ENCODE measurements at places on chromosomes 2 and 18.

- DNase-seq: no peak
Measured at GRCh38 chr18:42929857-42930256, 185.6 kb downstream of the RIT2 start.

DNA sequence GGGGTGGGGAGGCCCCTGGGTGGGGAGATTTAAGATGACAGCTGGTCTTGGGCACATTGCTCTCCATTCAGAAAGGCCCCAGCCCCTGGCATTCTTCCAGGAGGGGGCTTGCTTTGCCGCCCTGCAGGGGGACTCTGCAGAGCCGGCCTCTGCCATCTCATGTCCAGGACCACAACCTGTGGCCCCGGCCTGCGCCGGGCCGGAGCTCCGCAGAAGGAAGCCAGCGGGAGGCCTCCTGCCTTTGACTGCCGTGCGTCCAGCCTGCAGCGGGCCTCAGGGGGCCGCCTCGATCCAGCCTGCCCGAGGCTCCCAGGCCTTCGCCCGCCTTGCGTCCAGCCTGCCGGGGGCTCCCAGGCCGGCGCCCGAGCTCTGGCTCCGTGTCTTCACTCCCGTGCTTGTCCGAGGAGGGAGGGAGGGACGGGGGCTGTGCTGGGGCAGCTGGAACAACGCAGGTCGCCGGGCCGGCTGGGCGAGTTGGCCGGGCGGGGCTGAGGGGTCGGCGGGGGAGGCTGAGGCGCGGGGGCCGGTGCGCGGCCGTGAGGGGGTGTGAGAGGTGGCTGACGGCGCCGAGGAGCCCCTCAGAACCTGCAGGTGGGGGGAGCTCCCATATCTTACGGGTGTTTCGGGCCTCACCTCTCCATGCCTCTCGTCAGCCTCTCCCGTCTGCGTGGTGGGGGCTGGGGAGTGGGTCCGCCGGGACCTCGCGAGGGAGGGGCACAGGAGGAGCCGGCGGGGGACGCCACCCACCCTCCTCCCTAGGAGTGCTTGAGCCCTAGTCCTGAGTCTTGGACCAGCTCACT lies 20.4 kb downstream of the GPC1 start:
- no peak for DNase-seq

DNA sequence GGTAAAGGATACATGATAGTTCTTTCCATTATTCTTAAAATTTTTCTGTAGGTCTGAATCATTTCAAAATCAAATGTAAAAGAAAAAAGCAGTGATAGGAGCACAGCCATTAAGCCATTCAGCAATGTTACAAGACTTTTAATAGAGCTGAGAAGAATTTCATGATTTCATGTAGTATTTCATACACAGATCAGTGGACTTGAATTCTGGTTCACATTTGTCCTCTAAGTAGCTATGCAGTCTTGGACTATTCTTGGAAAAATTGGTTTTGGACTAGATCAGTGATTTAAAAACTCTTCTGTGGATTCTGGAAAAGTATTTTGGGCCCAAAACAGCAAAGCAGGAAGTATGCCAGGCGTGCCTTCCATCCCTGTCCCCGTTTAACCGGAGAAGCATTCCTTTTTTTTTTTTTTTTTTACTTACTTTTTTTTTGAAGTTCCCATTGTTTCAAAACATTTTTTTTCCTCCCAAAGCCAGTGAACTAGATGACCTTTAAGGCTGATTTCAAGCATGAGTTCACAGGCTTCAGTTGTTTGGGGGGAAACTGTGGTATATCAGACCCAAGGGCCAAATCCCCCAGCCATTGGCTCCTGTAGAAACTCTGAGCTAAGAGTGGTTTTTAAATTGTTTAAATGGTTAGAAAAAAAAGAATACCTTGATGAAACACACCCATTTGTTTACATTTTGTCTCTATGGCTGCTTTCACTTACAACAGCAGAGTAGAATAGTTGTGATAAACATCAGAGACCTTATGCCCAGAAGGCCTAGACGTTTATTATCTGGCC lies 17.5 kb upstream of the POLI start:
- DNase-seq: no peak

DNA sequence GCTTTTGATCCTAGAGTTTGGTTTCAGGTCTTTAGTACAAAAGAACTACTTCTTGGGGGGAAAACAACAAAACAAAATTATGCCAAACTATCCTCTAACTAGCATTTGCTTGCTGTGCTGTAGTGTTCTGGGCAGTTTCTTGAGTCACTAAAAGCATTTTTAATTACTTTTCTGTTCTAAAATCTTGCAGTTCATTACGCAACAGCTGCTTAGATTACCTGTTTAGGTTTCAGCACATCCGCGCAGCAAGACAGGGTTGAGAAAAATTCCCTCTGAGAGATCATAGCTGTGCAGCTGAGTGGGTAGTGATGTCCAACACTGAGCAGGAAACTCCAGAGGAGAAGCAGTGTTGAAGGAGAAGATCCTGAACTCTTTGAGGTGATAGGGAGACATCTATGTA lies 9.0 kb downstream of the DAW1 start:
- no peak for DNase-seq

GRCh38 chr2:23533338-23533695 lies 148.3 kb downstream of the KLHL29 start:
- DNase-seq: no peak

- DNase-seq: no peak
Measured at GRCh38 chr2:42298132-42298531, 62.9 kb downstream of the COX7A2L start.

DNA sequence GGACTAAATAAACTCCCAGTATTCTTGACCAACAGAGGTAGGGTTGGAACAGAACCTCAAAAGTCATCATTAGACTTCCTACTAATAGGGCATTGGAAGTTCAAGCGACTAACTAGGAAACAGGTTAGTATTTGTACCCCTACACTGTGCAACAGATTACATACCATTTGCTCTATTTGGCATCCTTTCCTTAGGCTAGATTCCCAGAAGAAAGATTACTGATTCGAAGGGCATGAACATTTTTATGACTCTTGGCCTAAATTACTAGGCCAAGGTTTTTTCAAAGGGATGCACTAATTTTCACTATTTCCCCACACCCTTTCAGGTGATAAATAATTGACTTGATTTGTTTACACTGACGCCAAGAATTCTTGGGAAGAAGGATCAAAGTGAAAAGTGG lies 104.8 kb upstream of the CYP1B1 start:
- DNase-seq: no peak

DNA sequence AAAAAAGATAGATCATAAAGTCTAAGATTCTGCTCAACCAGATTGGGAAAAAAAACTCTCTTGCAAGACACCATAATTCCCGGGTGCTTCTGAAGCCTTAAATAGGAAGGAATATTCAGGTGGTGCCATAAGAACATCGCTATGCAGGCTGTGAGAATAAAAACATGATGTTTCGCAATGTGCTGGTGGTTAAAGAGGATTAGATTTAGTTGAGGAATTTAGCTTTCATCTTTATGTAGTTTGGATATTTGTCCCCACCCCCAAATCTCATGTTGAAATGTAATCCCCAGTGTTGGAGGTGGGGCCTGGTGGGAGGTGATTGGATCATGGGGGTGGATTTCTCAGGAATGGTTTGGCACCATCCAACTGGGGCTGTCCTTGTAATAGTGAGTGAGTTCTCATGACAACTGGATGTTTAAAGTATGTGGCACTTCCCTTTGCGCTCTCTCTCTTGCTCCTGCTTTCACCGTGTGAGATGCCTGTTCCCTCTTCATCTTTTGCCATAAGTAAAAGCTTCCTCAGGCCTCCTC lies 132.2 kb downstream of the AKAIN1 start:
- no peak for DNase-seq

- DNase-seq: no peak
Measured at GRCh38 chr2:95380731-95381130, 21.8 kb upstream of the FAHD2A start.

DNA sequence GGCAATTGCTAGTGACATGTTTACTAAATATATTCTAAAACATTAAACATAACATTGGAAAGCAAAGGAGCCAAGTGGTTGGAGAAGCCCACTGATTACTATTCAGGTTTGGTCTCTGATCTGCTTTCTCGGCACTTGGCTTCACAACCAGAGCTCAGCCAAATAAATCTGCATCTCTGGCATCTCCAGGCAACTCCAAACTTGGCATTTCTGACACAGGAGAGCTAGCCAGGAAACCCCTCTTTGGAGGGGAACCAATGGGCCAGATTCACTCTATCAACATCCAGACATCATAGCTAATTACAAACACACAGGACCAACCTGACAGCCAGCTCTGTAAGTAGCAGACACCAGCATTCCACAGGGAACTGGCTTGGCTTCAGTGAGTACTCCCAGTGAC lies 150.3 kb upstream of the ETAA1 start:
- DNase-seq: no peak

DNA sequence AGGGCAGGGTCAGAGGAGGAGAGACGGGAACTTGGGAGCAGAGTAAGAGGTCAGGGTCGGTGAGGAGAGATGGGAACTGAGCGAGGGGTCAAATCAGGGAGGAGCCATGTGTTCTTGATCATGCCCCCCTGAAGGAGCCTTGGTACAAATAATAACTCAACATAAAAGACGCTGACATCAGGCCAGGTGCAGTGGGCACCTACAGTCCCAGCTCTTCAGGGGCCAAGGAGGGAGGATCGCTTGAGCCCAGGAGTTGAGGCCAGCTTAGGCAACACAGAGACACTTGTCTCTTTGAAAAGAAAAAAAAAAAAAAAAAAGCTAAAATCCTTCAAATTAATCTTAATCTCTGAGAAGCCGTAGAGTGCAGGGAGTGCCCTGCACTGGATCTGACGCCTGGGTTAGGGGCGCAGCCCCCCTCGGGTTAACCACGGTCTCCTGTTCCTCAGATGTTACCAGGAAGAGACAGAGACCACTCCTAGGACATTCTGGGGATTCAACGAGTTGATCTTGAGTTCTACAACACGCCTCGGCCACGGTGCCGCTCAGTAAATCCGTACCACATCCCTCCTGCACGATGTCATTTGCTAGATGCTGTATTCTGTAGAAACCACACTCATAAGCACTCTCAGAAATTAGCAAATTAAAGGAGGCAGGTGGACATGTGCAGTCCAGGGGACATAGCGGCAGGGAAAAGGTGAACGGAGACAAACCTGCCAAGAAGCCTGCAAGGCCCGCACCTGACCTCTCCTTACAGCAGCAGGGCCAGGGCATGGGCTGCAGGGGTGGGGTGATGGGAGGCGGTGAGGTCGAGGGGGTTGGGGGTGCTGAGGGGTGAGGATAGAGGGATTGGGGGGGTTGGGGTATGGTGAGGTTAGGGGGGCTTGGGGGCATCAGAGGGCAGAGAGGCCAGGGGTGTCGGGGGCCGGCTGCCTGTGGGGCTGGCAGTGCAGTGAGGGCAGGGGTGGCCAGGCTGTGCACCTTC lies 29.2 kb downstream of the SLC66A2 start:
- DNase-seq: no peak

DNA sequence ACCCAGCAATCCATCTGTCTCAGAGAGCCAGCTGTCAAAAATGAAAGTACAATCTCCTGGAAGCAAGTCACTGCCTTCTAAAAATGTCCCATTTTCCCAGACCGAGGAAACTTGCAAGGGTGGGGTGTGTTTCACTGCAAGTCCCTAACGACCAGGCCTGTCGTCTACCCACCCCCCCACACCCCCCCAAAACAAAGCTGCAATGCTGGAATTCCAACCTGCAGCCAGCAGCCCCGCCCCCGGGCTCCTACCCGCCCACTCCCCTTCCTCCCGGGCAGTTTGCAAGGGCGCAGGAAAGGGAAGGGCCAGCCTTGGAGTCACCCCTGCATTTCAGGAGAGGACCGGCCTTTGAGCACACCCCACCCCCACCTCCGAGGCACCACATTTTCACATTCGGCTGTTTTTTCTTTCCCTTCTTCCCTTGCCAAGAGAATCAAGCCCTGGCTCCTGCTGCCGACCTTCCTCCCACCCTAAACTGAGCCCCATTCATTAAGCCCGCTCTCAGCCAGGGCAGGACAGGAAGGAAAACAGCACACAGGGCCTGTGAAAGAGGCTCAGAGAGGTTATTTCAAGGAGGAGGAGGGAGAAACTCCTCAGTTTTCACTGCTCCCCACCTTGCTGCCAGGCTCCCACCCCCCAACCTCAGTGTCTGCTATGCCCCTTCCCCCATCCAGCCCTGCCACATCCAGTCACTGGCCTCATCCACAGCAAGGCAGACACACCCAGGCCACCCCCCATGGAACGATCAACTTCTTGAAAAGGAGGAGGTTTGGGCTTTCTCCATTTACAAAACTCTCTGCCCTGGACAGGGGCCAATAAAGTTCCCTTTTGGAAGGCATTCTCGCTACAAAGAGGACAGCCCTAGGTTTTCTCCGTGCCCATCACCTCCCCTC lies 11.3 kb downstream of the SMAD7 start:
- no peak for DNase-seq

DNA sequence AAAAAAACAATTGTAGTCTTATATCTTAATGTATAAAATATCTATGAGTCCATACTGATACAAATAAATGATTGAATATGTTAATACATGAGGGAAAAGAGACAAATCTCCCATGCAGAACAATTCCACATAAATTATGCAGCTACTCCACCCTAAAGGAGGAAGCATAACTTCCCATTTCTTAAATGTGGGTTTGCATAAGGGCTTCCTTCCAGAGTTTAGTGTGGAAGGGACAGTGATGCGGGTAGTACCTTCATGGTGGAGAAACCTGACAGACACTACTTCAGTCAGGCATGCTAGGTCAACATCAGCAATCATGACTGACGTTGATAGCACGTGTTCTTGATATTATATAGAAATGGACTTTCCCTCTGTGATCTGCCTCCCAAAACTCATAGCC lies 146.9 kb upstream of the STON1 start:
- no peak for DNase-seq

DNA sequence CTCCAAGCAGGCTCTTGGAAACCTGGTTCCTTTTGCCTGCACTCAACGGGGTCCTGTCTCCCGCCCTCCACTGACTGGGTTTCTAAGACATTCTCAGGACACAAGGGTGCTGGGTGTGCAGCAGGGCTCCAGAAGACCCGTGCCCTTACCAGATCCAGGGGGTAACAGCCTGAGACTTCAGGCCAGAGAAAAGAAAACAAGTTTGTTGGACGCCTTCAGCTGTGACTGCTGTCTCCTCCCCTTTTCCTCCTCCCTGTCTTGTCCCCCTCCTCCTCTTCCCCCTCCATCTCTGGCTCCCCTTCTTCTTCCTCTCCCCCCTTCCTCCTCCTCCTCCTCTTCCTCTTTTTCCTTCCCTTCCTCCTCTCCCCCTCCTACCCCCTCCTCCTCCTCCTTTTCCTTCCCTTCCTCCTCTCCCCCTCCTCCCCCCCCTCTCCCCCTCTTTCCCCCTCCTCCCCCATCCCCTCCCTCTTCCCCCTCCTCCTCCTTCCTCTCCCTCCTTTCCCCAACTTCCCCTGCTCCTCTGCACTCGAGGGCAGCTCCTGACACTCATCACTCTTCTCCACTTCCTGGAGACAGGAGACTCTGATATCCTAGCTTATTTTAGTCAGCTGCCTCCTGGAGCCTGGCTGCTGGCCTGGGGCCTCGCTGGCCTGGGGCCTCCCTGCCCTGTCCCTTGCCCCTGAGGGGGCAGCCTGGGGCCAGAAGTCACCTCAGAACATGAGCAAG lies 12.4 kb downstream of the ADRA2B start:
- no peak for DNase-seq

GRCh38 chr18:44473394-44474066 lies 207.2 kb upstream of the SETBP1 start:
- DNase-seq: no peak

GRCh38 chr2:217478831-217479455 lies 523.9 kb downstream of the TNS1 start:
- no peak for DNase-seq

Measured in activated CD8-positive, alpha-beta memory T cell treated with anti-CD3 and anti-CD28 coated beads for 1 hour (primary cell).